ENCODE measurements at places on chromosomes 4 and X.

GRCh38 chrX:14963447-14964236, 90.4 kb downstream of the MOSPD2 start:
- DNase-seq: no peak

DNA sequence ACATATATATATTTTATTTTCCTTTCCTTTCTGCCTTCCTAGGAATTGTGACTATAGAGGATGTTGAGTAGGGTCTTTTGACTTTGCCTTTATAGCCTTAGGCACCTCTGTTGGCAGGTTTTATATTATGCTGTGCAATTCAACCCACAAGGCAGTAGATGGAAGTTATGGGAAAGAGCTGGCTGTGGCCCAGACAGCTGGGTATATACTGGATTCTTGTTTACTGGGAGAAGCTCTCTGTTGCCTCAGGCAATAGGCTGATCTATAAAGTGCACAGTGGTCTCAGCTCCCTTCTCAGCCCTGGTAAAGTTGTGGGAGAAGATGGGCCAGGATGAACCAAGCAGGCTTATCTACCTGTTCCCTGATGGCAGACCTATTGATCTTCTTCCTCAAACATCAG, 342.0 kb downstream of the GBA3 start:
- DNase-seq: no peak

DNA sequence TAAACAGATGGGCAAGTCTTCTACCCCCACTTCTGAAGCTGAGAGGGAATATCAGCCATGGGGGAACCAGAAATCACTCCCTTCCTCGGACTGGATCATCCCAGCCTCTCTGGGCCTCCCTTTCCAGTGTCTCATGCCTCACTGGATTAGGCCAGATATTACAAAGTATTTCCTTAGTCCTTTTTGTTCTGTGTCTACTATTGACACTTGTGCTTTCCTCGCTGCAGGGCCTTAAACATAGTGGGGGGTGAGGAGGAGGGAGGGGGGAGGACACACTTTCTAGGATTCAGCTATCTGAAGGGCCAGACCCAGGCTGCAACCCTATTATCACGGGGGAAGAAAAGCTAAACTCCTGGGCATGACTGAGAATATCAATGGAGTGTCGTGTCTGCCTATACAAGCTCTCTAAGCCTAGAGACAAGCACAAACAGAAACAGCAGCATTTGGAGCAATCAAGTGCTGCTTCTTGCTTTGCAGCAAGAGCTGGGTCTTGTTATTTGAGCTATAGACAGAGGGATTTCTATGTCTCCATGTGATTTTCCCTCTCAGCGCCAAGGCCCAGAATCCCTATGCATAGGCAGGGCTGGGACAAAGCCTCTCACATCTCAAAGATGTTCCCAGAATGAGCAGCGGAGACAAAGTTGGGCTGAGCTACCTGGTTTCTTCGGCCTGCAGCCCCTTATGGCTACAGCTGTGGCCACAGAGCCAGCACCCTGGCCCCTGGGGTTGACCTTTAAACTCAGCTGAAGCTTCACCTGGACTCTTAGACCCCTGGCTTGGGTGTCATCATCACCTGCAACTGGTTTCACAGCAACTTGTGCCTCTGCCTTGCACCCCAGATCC, 20.2 kb downstream of the PJA1 start:
- no peak for DNase-seq

GRCh38 chr4:24209906-24210305, 320.1 kb upstream of the PPARGC1A start:
- no peak for DNase-seq

- DNase-seq: no peak
Measured at GRCh38 chrX:123731987-123732669, 724 bp downstream of the THOC2 start.

DNA sequence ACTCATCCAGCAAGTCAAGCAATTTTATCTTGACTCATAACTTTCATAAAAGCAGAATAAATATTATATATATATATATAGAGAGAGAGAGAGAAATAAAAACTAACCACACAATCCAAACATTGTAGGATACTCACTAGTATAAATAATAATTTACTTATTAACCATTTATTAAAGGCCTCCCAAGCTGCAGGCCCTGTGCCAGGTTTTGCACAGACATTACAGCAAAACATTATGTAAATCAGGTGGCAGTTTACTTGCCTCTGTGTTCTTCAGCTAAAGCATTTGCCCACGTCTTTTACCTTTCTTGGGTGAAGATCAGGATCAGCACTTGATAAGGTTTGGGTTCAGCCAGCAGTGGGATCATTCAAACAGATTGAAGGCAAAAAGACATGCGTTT, 75.6 kb downstream of the CLDN22 start:
- no peak for DNase-seq

- DNase-seq: no peak
Measured at GRCh38 chr4:145939441-145939750, 773 bp upstream of the ZNF827 start.

GRCh38 chr4:156643826-156644225, 327.8 kb downstream of the PDGFC start:
- no peak for DNase-seq

- no peak for DNase-seq
Measured at GRCh38 chr4:142547974-142548373, 298.1 kb downstream of the INPP4B start.

- DNase-seq: no peak
Measured at GRCh38 chr4:189940178-189941004, at the start of gene FRG1. FRG1 (plus strand) TSS chr4:189940872; CDS start chr4:189941010, 138 bp downstream.

DNA sequence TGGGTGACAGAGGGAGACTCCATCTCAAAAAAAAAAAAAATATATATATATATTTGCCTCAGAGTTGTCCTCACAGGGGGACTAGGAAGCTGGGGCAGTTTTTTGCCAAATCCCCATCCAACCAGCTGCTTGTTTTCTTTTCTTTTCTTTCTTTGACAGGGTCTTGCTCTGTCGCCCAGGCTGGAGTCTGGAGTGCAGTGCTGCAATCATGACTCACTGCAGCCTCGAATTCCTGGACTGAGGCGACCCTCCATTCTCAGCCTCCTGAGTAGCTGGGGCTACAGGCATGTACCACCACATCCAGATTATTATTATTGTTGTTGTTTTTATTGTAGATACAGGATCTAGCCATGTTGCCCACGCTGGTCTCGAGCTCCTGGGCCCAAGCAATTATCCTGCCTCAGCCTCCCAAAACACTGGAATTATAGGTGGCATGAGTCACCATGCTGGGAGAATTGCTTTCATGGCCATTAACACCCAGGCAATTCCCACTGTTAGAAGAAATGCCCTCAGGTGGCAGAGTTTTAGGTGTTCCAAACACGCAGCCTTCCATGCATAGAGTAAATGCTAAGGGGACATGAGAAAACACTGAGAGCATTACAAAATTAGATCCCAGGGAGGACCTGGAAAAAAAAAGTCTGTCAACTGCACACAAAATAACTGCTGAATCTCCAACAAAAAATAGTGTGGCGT, 98.0 kb downstream of the ARHGAP6 start:
- DNase-seq: no peak

DNA sequence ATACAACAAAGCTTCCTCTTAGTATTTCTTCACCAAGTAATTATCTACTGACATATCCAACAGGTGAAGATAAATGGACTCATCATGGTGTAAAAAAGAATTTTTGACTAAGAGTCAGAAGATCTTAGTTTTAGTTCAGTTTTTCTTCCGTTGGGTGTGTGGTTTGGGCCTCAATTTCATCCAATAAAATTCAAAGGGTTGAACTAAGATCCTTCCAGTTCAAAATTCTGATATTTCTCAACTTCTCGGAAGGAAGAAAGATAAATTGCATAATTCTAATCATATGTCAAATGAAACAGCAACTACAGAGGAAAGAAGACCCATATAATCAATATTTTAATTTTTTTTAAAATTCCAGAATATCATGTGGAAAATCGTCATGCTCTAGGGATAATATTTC, 192.7 kb downstream of the SPRY1 start:
- DNase-seq: no peak

DNA sequence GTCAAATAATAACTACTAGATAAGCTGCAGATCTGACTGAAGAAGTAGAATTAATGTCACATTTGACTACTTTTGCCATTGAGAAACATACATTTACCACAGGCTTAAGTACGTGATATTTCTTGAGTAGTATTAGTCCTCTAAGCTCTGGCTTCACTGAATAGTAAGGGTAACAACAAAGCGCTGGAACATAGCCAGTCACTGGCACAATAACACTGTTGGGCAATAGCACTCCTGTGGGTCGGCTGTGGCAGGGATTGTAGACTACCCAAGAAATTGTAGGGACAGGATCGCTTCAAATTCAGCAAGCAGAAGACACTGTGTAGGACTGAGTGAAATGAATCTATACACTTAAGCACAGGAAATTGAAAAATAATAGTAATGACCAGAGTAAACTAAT, 27.1 kb upstream of the IL15 start:
- no peak for DNase-seq

DNA sequence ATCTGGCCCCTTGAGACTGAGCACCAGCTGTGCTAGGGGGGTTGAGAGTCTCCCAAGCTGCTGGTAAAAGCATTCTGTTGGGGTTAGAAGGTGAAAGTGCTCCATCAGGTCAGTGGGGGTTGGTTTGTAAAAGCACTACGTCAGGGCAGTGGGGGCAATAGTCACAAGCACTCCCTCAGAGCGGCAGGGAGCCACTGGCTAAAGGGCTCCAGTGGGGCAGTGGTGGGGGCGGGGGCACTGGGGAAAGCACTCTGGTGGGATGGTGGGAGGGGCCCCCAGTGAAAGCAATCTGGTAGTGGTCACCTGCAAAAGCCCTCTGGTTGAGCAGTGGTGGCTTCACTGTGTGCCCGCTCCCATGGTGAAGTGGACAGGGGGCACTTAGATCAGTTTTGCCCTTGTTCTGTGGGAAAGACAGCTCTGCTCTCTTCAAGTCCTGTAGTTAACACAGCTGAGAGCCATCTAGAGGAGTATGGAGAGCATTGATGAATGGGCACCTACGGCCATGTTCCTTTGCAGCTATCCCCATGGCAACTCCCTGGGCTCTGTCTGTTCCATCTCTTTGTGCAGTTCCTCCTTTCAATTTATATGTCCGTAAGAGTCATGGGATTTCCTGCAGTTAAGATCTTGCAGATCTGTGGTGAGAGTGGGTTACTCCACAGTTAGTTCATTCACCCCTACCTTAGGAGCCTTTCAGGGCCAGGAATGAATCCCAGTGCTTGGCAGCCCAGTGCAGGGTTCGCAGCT, 106.4 kb downstream of the SH3BGRL start:
- no peak for DNase-seq

DNA sequence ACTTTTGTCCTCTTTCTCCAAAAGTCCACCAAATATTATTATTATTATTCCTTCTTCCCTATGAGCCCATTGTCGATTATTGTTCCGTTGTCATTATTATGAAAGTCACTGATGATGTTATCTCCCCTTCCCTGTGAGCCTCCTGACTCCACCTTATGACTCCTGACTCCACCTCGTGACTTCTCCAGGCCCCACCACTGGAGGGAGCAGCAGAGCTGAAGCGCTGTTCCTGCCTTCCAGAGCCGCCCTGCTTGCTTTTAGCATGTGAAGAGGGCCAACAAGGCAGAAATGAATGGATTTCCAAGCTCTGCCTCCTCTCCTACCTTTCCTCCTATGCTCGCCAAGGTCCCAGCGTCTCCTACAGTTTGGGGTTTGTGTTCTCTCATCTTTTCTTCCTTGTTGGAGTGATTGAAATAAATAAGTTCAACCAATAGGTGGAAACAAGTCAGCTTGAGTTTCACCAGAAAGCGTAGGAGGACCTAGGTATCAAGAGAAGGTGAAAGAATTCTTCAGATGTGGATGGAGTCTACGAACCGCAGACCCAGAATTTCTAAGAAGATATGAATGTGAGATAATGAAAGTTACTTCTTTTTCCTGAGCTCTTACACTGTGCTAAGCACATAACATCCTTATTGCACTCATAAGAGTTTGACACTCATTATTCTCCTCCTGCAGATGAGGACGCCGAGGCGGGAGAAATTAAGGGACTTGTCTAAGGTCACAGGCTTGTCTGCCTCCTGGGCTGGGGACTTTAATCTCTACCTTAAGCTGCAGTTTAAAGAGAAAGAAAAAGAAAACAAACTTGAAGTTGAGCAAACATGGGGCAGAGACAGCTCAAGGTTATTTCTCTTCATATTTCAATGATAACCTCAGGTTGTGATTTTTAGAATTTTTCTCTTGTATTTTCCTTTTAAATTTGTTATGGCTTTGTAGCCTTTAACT, 26.1 kb downstream of the IGSF1 start:
- no peak for DNase-seq

DNA sequence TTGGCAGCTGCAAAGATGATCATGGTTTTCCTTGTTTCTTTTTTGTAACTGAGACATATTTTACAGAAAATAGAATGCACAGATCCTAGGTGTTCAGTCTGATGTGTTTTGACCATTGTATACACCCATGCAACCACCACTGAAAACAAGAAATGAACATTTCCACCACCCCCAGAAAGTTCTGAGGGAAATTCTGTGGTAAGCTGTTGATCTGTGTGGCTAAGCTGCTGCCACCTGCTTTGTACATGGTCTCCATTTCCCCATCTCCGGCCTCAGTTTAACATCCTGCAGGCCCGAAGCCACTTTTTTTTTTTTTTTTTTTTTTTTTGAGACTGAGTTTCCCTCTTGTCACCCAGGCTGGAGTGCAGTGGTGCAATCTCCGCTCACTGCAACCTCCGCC, 65.3 kb downstream of the NYX start:
- DNase-seq: no peak

- no peak for DNase-seq
Measured at GRCh38 chr4:75135068-75135825, 202.3 kb downstream of the PARM1 start.

GRCh38 chrX:30971774-30972603, 82.9 kb upstream of the TAB3 start:
- DNase-seq: peak; percentile 18

DNA sequence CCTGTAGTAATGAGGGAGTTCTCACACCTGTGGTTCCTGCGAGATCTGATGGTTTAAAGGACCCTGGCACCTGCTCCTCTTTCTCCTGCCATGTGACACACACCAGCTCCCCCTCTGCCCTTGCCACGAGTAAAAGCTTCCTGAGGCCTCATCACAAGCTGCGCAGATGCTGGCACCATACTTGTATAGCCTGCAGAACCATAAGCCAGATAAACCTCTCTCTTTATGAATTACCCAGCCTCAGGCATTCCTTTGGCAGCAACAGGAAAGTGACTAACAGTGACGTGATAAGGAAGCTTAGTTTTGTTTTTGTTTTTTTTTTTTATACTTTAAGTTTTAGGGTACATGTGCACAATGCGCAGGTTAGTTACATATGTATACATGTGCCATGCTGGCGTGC, 130.9 kb downstream of the AFAP1 start:
- DNase-seq: no peak

GRCh38 chrX:1472975-1473374, 20.3 kb upstream of the ASMTL start:
- no peak for DNase-seq

- DNase-seq: no peak
Measured at GRCh38 chr4:39066371-39066770, 4.3 kb downstream of the KLHL5 start.

All from NCI-H345 (cell line).